ENCODE measurements at places on chromosomes 5 and 9.

- DNase-seq = no peak
These were observed 269.4 kb upstream of the KLF9 start for GRCh38 chr9:70683841-70684240.

DNA sequence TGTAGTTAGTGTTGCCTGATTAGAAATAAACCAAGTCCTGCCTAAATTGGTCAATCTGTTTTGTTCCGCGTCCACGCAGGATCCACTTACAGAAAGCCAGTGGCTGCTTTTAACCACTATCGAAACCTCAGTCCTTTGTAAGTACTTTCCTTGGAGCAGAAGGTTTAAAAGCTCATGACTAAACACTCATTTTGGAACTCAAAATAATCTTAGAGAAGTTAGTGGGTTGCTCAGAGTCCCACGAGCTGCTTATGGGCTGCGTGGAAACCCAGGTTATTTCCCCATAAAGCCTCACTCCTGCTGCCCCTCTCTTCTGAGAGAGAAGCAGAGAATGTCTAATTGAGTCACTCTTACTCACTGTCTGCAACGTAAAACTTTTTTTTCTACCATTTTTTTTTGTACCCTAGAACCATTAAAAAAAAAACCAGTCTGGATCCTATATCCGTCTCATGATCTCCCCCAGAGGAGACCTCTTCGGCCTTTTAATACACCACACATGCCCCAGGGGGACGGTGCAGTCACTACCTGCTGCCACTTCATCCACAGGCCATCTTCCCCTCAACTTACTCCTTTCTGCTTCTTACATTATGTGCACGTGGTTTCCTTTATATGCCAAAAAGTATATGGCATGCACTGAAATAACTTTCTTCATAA is 7.6 kb downstream of the BASP1 start:
- no peak for DNase-seq

- no peak for DNase-seq
These were observed 146.3 kb downstream of the RORB start for GRCh38 chr9:74643303-74643923.

DNA sequence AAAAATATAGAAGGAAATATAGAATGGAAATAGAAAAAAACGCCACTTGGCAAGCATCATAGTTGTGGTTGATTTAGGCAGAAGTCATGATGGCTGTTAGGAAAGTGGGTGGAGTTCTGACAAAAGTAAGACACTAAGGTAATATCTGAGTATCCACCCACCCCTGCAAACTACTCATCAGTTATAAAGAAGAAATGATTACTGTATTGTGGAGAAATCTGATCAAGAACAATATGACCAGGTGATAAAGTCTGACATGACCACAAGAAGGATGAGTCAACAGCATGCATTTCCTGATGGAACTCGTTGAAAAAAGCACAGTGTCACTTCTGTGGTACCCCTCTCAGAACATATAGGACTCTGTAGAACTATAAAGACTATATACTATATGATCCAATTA is 343.4 kb upstream of the PAPPA start:
- DNase-seq = no peak

DNA sequence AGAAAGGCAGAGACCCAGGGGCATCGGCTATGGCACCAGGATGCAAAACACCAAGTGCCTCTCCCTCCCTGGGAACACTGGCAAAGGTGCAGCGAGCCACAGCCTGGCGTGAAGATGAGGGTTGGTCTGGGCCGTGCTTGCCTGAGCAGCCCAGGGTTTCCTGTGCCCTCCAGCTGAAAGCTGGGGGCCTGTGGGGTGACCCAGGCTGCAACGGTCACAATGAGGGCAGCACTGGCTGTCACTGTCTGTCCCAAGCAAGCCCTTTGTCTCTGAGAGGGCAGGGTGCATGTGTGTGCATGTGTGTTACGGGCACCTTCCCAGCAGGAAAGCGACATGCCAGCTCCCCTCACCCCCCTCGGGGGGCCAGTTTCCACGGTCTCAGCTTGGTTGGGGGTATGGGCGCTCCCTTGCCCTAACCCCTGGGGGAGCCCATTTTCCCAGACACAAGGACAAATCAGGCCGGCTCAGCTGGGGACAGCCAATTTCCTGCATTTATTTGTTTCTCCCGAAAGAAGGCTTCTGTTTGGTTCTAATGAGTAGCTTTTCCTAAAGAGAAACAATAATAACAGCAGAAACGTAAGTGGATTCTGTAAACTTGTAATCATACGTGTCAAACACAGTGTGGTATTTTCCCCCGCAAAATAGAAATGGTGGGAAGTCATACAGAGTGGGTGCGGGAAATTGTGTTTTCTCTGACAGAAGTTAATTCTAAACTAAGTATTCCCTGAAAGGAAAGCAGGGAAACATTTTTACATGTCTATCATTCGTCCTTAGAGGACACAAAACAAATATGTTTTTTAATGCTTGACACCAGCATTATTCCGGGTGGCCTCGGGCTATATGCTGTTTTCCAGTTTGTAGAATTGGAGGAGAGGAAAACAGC is 21.3 kb downstream of the MRPL36 start:
- no peak for DNase-seq

DNA sequence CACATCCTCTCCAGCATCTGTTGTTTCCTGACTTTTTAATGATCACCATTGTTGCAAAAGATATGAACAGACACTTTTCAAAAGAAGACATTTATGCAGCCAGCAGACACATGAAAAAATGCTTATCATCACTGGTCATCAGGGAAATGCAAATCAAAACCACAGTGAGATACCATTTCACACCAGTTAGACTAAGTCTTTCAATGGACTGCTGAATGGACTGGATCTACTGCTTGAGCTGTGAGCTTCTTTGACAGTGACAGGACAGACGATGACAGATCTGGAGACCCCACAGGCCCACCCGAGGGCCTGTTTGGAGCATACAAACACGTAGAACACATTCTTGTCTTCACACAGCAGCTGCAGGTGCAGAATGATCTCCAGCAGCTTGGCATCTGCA is 266.1 kb upstream of the RIOK2 start:
- DNase-seq = no peak

DNA sequence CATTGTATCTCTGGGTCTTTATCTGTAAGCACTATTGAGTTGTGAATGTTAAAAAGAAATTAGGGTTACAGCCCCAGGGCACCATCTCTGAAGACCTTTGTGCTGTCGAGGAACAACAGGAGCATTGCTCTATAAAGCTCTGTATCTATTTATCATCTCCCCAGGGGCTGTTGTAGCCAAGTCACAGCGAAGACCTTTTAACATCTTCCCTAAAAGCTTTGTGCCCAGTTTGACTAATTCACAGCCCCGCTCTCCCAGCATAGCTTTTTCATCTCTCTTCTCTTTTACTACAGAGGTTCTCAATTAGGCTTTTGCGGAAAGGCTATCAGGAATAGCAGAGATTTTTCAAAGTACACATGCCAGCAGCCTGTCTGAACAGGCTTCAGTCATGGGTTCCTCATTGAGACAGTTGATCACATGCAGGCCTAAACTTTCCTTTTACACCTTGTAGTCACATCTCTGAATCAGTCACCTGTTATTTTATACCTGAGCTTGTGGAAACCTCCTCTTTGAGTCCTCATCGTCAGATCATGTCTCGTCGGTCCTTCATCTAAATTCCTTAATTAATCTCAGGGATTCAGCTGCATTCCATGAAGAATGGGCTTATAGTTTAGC is 140.5 kb downstream of the NPR3 start:
- DNase-seq = no peak

DNA sequence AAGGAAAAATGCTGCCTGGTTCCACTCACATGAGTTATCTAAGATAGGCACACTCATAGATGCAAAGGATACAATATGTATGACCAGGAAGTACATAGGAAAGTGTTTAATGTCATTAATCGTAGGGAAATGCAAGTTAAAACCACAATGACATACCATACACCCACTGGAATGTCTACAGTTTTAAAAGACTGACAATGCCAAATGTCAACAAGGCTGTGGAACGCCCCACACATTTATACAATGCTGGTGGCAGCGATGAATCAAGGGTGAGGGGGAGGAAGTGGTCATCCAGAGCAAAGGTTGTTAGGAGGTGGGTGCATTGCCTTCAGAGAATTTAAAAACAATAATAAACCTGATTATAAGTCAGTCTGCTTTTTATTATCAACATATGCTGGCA is 437.8 kb downstream of the ARHGEF28 start:
- no peak for DNase-seq

DNA sequence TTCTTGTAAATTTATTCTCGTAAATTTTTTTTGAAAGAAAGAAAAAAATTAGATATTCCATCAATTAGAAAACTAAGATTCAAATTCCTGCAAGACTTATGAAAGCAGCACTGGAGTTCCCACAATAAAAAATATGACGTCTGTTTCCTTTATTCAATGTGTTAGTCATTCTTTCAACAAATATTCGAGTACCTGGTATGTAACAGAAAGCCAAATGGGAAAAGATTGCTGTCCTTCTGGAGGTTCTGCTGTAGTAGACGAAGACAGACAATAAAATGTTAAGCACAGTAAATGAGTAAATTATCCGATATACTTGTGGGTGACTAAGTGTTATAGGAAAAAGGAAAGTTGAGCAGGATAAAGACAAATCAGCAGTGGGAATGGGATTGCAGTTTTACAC is 92.2 kb downstream of the ADAMTSL1 start:
- no peak for DNase-seq

GRCh38 chr5:96377167-96377566 is 55.9 kb downstream of the PCSK1 start:
- no peak for DNase-seq

DNA sequence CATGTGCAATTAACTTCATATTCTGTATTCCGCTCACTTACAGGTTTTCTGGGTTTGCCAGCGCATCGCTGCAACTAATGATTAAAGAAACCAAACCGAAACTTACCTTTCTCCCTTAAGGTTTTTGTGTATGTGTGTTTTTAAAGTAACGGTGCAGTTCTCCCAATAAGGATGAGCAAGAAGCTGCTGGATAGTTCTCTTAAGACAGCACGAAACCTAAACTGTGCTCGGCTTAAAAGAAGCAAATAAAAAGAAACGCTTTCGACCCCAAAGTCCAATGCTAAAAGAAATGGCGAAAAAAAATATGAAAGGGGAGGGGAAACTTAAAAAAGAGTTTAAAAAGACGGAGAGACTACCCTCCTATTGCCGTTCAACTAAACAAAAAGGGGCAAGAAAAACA is 340 bp downstream of the ELAVL2 start:
- DNase-seq = no peak

- DNase-seq = no peak
These were observed 33.4 kb upstream of the CDC42SE2 start for GRCh38 chr5:131230406-131230805.

- DNase-seq = no peak
These were observed 29.8 kb downstream of the PRUNE2 start for GRCh38 chr9:76876098-76876497.
